ENCODE measurements at places on chromosomes 5 and 9. TPM values are rescaled to one million over a fixed set of nuclear protein-coding genes. Genes with fewer than 3 reads are reported as not detected.

DNA sequence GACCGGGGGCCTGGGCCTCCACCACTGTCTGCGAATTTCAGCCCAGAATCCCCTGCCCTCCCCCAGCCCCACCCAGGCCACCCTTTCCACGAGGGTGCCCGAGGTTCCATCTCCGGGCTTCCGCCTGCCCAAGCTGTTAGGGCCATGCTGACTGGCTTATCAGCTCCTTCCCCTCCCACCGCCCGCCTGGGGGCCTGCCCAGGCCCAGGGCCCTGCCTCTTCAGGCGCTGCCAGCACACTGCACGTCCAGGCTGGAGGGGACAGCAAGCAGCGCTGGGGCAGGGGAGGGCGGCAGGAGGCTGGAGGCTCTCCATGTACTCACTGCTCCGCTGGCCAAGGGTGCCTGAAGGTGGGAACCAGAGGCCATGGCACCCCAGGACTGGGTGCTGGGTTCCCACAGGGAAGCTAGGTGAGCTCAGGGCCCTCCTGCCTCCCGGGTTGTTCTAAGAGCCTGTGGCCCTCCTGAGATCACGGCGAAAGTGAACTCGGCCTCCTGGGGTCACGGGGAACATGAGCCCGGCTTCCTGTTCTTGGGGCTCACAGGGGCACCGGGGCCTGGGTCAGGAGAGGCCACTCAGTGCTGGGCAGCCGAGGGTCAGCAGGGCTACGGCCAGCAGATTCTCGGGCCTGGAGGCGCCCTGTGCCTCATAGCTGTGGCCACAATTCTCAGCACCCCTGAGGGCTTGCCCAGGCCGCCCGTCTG lies 57.7 kb upstream of the EGFL7 start:
- H3K27ac ChIP-seq: no peak overlapping the region
- H3K4me3 ChIP-seq: no peak overlapping the region
- H3K4me1 ChIP-seq: no peaks in the 10 kb centered on the region
- no peaks in the 10 kb centered on the region for H3K36me3 ChIP-seq
- H3K27me3 ChIP-seq: peaks cover 16% of the 10 kb centered on the region
- no peak for DNase-seq

WNT8A gene
- total RNA-seq: not detected

FRRS1L gene
- total RNA-seq: not detected

DNA sequence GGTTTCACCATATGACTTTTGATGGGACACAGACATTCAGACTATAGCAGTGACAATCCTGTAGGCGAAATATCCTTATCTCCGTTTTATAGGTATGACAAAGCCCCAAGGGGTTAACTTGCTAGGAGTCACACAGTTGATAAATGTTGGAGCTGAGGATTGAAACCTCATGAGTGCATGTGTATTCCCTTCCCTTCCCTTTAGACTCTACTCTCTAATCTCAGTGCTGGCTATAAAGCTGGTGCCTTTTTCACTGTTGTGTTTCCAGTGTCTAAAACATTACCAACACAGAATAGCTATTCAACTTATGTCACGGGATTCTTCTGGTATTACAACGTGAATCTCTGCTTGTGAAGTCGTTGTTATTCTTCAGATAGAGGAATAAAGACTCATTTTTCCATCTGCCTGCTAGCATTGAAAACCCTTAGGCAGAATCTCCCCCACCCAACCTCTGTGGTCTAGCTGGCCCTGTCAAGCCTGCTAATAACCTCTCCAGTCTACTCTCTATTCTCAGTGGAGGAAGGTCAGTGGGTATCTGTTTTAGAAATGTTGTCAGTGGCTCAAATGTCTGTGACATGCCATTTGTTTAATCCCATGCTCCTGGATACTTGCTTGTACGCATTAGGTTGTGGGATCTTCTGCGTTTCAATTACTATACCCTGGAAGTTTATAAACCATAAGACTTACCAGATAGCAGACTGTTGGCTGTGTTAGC lies 121.2 kb downstream of the TLE4 start:
- H3K4me3 ChIP-seq: no peak overlapping the region
- no peak for DNase-seq
- peaks cover 27% of the 10 kb centered on the region for H3K4me1 ChIP-seq
- H3K27me3 ChIP-seq: no peaks in the 10 kb centered on the region
- no peak overlapping the region for H3K27ac ChIP-seq

TMEFF1 gene
- total RNA-seq: 1.1 TPM

GRCh38 chr9:34334337-34334824 lies 5.0 kb downstream of the NUDT2 start:
- no peak for DNase-seq
- no peaks in the 10 kb centered on the region for H3K27me3 ChIP-seq
- H3K4me1 ChIP-seq: peaks cover 25% of the 10 kb centered on the region
- peaks cover 8% of the 10 kb centered on the region for H3K36me3 ChIP-seq
- no peak overlapping the region for H3K27ac ChIP-seq

- peaks cover 2% of the 10 kb centered on the region for H3K27me3 ChIP-seq
- no peak overlapping the region for H3K4me3 ChIP-seq
- DNase-seq: no peak
- no peak overlapping the region for H3K27ac ChIP-seq
- no peaks in the 10 kb centered on the region for H3K4me1 ChIP-seq
These were observed 2.3 kb downstream of the DCANP1 start for GRCh38 chr5:135444881-135445280.

- no peaks in the 10 kb centered on the region for H3K36me3 ChIP-seq
- H3K27ac ChIP-seq: no peak overlapping the region
- no peak overlapping the region for H3K4me3 ChIP-seq
- peaks cover 2% of the 10 kb centered on the region for H3K27me3 ChIP-seq
- no peak for DNase-seq
These were observed 194.6 kb downstream of the AOPEP start for GRCh38 chr9:94921092-94921471.

DNA sequence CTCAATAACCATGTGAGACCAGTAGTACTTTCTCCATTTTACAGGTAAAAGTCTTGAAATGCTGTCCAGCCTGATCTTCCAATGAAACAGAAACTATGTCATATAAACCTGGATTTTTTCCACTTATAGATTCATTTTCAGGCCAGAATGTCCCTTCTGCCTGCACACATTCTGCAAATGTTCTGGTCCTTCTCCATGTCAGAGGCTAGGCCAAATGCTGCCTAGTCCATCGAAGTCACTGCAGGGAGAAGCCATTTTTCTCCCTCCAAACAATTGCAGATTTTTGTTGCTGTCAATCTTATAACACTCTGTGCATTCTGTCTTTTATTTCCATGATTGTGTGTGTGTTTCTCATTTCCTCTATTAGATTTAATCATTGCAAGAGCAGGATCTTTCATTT lies 59.4 kb downstream of the ALDH1A1 start:
- H3K27ac ChIP-seq: no peak overlapping the region
- no peak for DNase-seq
- no peaks in the 10 kb centered on the region for H3K4me1 ChIP-seq
- H3K36me3 ChIP-seq: no peaks in the 10 kb centered on the region
- no peaks in the 10 kb centered on the region for H3K27me3 ChIP-seq

PCDHB10 gene
- total RNA-seq: not detected

RASEF gene
- not detected for total RNA-seq

DNA sequence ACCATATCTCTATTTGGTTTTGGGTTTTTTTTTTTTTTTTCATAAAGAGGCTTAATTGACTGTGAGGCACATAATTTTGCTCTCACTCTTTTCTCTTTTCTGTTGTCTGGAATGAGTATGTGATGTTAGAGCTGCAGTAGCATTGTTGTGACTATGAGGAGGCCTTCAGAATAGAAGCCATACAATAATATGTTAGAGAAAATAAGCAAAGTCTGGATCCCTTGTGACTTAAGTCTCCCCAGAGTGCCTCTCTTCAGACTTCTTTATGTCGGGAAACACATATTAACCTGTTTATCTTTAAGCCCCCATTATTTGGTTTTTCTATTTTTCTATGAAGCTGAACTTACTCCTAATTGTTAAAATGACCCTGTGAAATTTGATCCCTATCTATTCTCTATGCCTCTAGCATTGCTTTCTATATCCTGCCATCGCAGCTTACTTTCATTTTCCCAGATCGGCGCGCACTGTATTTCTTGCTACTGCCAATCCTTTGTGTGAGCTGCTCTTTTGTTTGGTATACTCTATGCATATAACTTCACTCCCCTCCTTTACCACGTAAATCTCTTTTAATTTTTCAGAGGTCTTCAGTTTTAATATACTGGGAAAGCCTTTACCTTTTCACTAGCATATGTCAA lies 372.5 kb upstream of the KCNN2 start:
- H3K27me3 ChIP-seq: no peaks in the 10 kb centered on the region
- no peaks in the 10 kb centered on the region for H3K4me1 ChIP-seq
- no peaks in the 10 kb centered on the region for H3K36me3 ChIP-seq
- DNase-seq: no peak

LAMC3 gene
- total RNA-seq: not detected

GRCh38 chr5:41878173-41878572 lies 7.9 kb upstream of the OXCT1 start:
- peaks cover 38% of the 10 kb centered on the region for H3K4me1 ChIP-seq
- no peak overlapping the region for H3K4me3 ChIP-seq
- H3K36me3 ChIP-seq: peaks cover 2% of the 10 kb centered on the region
- H3K27me3 ChIP-seq: no peaks in the 10 kb centered on the region
- no peak overlapping the region for H3K27ac ChIP-seq

DNA sequence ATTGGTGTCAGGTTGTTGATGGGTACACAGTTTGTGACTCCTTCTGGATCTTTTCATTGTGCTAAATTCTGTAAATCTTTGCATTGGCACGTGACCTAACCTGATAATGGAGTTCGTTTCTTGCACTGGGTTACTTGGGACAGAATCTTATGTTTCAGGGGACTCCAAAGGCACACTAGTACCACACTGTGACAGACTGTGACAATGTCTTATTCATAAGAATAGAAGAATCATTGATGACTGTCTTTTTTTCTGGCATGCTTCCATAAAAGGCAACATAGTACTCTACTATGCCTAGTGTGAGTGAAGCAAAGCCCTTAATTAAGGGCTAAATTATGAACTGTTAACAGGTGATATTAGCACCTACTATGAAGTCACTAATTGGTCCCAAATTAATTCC lies 35.4 kb upstream of the RICTOR start:
- H3K4me3 ChIP-seq: no peak overlapping the region
- DNase-seq: no peak
- H3K36me3 ChIP-seq: peaks cover 47% of the 10 kb centered on the region
- H3K27me3 ChIP-seq: no peaks in the 10 kb centered on the region
- H3K4me1 ChIP-seq: no peaks in the 10 kb centered on the region

GRCh38 chr5:169411786-169412430 lies 111.0 kb upstream of the SLIT3 start:
- H3K4me1 ChIP-seq: no peaks in the 10 kb centered on the region
- H3K27me3 ChIP-seq: no peaks in the 10 kb centered on the region
- H3K4me3 ChIP-seq: no peak overlapping the region
- H3K36me3 ChIP-seq: no peaks in the 10 kb centered on the region

SMIM32 gene
- total RNA-seq: not detected

DNA sequence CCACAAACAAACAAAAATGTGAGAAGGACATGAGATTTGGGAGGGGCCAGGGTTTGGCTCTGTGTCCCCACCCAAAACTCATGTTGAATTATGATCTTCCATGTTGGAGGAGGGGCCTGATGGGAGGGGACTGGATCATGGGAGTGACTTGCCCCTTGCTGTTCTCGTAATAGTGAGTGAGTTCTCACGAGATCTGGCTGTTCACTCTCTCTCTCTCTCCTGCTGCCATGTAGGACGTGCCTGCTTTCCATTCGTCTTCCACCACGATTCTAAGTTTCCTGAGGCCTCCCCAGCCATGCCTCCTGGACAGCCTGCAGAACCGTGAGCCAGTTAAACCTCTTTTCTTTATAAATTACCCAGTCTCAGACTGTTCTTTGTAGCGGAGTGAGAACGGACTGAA lies 118.7 kb downstream of the RXRA start:
- peaks cover 3% of the 10 kb centered on the region for H3K36me3 ChIP-seq
- no peak overlapping the region for H3K27ac ChIP-seq
- no peak overlapping the region for H3K4me3 ChIP-seq

Measured in activated T-helper 2 cell treated with anti-CD3 and anti-CD28 coated beads, Interferon-gamma antibody, Interleukin-2, Interleukin-4, amounts not matched to agents 10 μg/mL and 5 μg/mL and 100 μg/mL, durations not matched to agents 14 hours and 24 hours and 36 hours (primary cell).